ENCODE measurements at places on chromosomes 6 and 20.

- no peaks in the 10 kb centered on the region for H3K27me3 ChIP-seq
- H3K4me3 ChIP-seq, result no peak overlapping the region
- H3K27ac ChIP-seq, result no peak overlapping the region
- no peaks in the 10 kb centered on the region for H3K36me3 ChIP-seq
- DNase-seq, result no peak
These were observed 5.1 kb downstream of the TMEM63B start for GRCh38 chr6:44132476-44132875.

GRCh38 chr20:2163312-2163711 is 61.7 kb downstream of the STK35 start:
- no peak overlapping the region for H3K4me3 ChIP-seq
- no peak for DNase-seq

GRCh38 chr20:36836591-36837269 is 39.2 kb upstream of the TLDC2 start:
- H3K27ac ChIP-seq, result peak overlapping the region; percentile 70
- H3K4me3 ChIP-seq, result peak overlapping the region; percentile 70
- DNase-seq, result peak; percentile 46
- H3K36me3 ChIP-seq, result no peaks in the 10 kb centered on the region

DNA sequence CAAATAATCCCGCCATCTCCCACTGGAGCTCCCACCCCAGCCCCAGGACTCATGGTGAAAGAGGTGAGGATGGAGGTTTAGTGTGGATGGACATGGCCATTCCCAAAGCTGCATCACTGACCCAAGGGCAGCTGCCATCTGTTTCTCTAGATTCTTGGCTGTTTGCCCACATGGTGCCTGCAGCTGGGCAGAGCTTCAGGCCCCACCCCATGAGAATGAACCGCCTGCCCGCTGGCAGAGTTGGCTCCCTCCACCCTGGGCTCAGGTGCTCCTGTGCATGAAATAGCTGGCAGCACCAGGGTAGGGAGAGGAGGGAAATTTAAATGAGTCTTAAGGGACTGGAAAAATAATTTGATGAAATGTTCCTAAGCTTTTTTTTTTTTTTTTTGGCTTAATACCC is 17.4 kb downstream of the SCML4 start:
- no peak overlapping the region for H3K4me3 ChIP-seq
- H3K4me1 ChIP-seq, result peaks cover 8% of the 10 kb centered on the region
- DNase-seq, result no peak
- peaks cover 1% of the 10 kb centered on the region for H3K36me3 ChIP-seq
- no peak overlapping the region for H3K27ac ChIP-seq
- H3K27me3 ChIP-seq, result peaks cover 14% of the 10 kb centered on the region

DNA sequence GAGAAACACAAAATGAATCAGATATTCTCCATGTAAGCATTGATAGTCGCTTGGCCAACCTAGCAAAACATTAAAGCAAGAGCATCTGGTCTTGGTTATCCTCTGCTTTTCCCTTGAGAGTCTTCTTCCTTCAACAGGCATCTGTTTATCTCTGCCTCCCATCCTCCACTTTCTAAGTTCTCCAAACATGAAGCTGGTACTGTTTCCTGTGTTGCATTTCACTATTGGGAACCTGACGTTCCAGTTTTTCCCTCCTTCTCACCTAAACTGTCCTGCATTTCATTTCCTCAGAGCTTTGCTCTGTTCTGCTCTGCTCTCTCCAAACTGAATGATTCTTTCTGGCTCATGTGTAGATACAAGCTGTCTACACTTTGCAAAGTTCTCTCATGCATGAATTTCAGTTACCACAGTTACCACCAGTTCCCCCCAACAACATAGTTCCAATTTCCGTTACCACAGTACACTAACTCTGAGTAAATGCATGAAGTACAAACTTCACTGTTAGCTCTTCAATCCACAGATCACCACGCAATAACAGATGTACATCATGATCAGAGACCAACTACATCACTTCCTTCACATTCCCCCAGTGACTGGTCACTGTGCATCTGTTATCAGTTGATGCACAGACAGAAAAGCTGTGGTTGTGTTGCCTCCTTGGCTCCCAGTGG is 86.7 kb upstream of the F13A1 start:
- H3K4me1 ChIP-seq, result no peaks in the 10 kb centered on the region
- DNase-seq, result no peak
- peaks cover 5% of the 10 kb centered on the region for H3K27me3 ChIP-seq
- H3K36me3 ChIP-seq, result no peaks in the 10 kb centered on the region
- H3K27ac ChIP-seq, result no peak overlapping the region

- H3K36me3 ChIP-seq, result peaks cover 58% of the 10 kb centered on the region
- no peak overlapping the region for H3K4me3 ChIP-seq
- no peak for DNase-seq
- H3K27ac ChIP-seq, result no peak overlapping the region
- H3K4me1 ChIP-seq, result peaks cover 5% of the 10 kb centered on the region
These were observed 86.9 kb upstream of the TRAF3IP2 start for GRCh38 chr6:111692327-111693164.

DNA sequence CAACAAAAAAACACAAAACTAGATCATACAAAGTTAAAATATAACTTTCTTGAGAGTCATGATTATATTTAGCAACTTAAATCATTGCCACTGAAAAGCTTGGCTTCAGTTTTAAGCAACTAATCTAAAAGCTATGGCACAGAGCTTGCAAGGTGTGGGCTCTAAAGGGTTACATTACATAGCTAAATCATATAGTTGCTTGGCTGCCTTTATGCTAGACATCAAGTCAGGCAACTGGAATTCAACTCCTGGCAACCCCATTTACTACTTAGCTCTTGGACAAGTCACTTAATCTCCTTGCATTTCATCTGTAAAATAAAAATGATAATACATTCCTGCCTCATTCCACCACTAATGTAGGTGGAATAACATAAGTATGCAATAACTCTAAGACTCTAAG is 40.9 kb upstream of the GCM1 start:
- DNase-seq, result no peak
- H3K27ac ChIP-seq, result no peak overlapping the region
- no peak overlapping the region for H3K4me3 ChIP-seq
- H3K36me3 ChIP-seq, result no peaks in the 10 kb centered on the region
- H3K27me3 ChIP-seq, result no peaks in the 10 kb centered on the region

DNA sequence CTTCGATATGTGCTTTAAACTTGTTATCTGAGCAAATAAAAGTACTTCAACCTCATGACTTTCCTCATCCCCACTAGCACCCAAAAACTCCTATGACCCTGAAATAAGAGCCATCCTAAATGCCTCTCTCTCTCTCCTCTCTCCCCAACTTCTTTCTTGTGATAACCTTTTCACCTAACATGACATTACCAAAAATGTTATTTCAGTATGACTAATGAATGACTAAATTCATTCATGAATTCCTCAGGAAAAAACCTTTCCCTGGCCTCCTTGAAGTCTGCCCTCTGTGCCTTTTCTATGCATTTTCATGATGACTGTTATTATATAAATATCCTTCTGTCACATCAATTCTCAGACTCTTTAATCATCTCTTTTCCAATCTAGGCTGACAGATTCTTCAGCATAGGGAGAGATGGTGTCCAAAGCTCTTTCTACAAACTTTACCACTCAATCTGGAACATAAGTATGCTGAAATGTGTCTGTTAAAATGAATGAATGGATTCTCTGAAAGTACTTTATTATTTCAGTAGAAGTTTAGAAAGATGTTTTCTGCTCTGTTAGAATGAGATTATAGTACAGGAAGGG is 114.3 kb upstream of the GGTLC1 start:
- no peak overlapping the region for H3K4me3 ChIP-seq
- no peaks in the 10 kb centered on the region for H3K36me3 ChIP-seq
- H3K27ac ChIP-seq, result no peak overlapping the region
- H3K4me1 ChIP-seq, result peaks cover 22% of the 10 kb centered on the region

GRCh38 chr6:25555188-25555587 is 96.8 kb upstream of the SCGN start:
- no peaks in the 10 kb centered on the region for H3K36me3 ChIP-seq
- no peak overlapping the region for H3K27ac ChIP-seq
- H3K4me3 ChIP-seq, result no peak overlapping the region
- no peaks in the 10 kb centered on the region for H3K27me3 ChIP-seq
- peaks cover 3% of the 10 kb centered on the region for H3K4me1 ChIP-seq
- no peak for DNase-seq

DNA sequence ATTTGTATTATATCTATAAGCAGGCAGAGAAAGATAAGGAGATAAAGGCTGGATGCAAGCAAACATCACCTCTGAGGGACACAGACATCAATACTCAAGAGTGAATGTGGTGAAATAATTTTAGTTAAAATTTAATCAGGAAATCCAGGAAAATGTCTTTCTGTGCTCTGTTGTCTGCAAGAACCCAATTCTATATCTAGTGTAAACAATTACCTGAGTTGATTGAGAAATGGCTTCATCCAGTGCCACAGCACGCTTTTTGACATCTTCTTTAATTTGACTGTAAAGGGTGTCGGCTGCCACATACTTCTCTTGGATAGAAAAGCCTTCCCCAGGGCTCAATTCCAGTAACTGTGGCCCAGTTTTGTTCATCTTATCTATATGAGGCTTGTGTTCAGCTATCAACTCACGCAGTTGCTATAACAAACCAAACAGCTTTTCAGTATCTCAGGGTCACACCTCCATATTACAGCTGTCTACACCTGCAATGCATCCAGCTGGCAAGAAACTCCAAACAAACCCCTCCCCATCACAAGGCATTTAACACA is 131.6 kb downstream of the DST start:
- H3K36me3 ChIP-seq, result no peaks in the 10 kb centered on the region
- H3K27me3 ChIP-seq, result no peaks in the 10 kb centered on the region
- no peak for DNase-seq

GRCh38 chr6:39932386-39932910 is 1.8 kb downstream of the MOCS1 start:
- H3K27ac ChIP-seq, result no peak overlapping the region
- H3K4me1 ChIP-seq, result peaks cover 1% of the 10 kb centered on the region
- no peak for DNase-seq
- peaks cover 33% of the 10 kb centered on the region for H3K27me3 ChIP-seq
- H3K36me3 ChIP-seq, result no peaks in the 10 kb centered on the region
- no peak overlapping the region for H3K4me3 ChIP-seq

- H3K4me3 ChIP-seq, result no peak overlapping the region
- H3K27me3 ChIP-seq, result peaks cover 14% of the 10 kb centered on the region
- H3K4me1 ChIP-seq, result no peaks in the 10 kb centered on the region
These were observed 17.8 kb downstream of the BNIP5 start for GRCh38 chr6:36318690-36319435.

GRCh38 chr6:90611543-90612312 is 24.9 kb upstream of the MAP3K7 start:
- no peaks in the 10 kb centered on the region for H3K36me3 ChIP-seq
- DNase-seq, result no peak
- H3K27ac ChIP-seq, result no peak overlapping the region
- H3K27me3 ChIP-seq, result peaks cover 69% of the 10 kb centered on the region
- peak overlapping the region; percentile 89 for H3K4me3 ChIP-seq
- peaks cover 9% of the 10 kb centered on the region for H3K4me1 ChIP-seq

DNA sequence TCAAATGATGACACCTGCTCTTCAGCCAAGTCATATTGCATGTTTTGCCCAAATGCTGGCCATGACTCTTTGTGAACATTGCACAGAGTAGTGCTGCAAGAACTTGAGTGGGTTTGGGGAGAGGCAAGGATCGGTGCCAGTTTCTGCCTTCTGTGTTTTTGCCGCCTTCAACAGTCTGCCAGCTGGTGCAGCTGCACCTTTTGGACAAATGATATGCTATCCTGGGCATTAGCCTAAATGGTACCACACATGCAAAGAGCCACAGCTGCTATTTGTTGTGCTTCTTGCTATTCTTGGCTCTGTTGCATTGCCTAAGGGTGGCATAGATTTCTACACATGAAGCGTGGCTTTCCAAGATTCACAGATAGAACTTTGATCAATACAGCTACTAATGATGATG is 189.0 kb upstream of the CCN2 start:
- no peak for DNase-seq
- no peak overlapping the region for H3K27ac ChIP-seq
- no peak overlapping the region for H3K4me3 ChIP-seq
- no peaks in the 10 kb centered on the region for H3K36me3 ChIP-seq
- H3K27me3 ChIP-seq, result no peaks in the 10 kb centered on the region

GRCh38 chr6:110656492-110656891 is 158.8 kb downstream of the CDK19 start:
- H3K4me3 ChIP-seq, result no peak overlapping the region
- H3K27me3 ChIP-seq, result no peaks in the 10 kb centered on the region
- no peak overlapping the region for H3K27ac ChIP-seq
- DNase-seq, result no peak
- H3K36me3 ChIP-seq, result peaks cover 25% of the 10 kb centered on the region

GRCh38 chr6:84019141-84019841 is 14.3 kb upstream of the MRAP2 start:
- no peaks in the 10 kb centered on the region for H3K36me3 ChIP-seq
- peaks cover 2% of the 10 kb centered on the region for H3K4me1 ChIP-seq
- no peak for DNase-seq
- no peak overlapping the region for H3K4me3 ChIP-seq
- no peak overlapping the region for H3K27ac ChIP-seq
- peaks cover 3% of the 10 kb centered on the region for H3K27me3 ChIP-seq

GRCh38 chr6:130020073-130020906 is 1.9 kb downstream of the L3MBTL3 start:
- H3K4me1 ChIP-seq, result peaks cover 12% of the 10 kb centered on the region
- peak; percentile 26 for DNase-seq
- peak overlapping the region; percentile 93 for H3K4me3 ChIP-seq
- peaks cover 11% of the 10 kb centered on the region for H3K36me3 ChIP-seq
- peak overlapping the region; percentile 92 for H3K27ac ChIP-seq
- peaks cover 6% of the 10 kb centered on the region for H3K27me3 ChIP-seq

GRCh38 chr6:87029711-87030314 is 65.1 kb downstream of the CGA start:
- no peak for DNase-seq
- no peak overlapping the region for H3K27ac ChIP-seq
- no peaks in the 10 kb centered on the region for H3K36me3 ChIP-seq
- H3K4me1 ChIP-seq, result no peaks in the 10 kb centered on the region

DNA sequence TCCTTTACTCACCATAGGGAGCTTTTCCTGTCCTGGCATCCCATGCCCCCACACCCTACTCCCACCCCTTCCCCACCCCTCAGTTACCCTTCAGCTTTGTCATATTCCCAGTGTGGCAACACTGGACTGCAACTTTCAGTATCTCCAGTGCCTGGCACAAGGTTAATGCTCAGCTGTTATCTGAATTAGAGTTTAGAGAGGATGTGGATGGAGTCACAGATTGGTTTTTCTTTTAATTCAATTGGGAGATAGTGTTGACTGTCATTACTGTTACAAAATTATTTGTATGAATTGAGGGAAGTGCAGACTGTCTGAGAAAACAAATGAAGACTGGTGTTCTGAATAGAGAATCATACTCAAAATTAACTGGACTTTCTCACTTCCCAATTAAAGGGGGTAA is 89.9 kb downstream of the TULP4 start:
- H3K4me1 ChIP-seq, result no peaks in the 10 kb centered on the region
- no peak overlapping the region for H3K27ac ChIP-seq
- no peaks in the 10 kb centered on the region for H3K27me3 ChIP-seq

DNA sequence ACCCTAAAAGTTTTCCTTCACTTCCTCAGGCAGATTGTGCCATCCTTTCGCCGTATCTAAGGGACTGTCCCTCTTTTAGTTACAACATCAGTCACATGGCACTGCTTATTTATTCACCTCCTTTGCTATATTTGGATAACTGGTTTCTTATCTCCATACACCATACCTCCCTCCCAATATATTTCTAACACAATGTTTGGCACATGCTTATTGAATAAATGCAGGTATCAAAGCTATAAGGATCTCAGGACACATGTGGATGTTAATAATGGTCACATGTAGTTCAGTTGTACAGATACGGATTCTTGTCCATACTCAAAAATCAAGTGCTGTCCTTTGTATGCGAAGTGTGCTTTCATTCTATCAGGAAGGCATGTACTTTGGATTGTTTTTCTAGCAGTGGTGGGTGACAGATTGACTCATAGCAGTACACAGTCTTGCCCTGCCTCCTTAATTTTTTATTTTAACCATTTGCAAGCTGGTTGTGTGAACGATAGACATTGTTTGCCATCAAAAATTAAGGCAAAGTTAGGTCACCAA is 407.1 kb upstream of the RUNX2 start:
- H3K36me3 ChIP-seq, result peaks cover 11% of the 10 kb centered on the region
- no peak overlapping the region for H3K4me3 ChIP-seq
- no peak for DNase-seq
- no peaks in the 10 kb centered on the region for H3K27me3 ChIP-seq

Measured in T-helper 2 cell treated with Interferon-gamma antibody and Interleukin-4, amounts not matched to agents 5 μg/mL and 100 μg/mL, for 36 hours (primary cell).